ENCODE measurements at places on chromosomes 1 and 21.

- no peak for DNase-seq
These were observed 3.9 kb downstream of the NHLH1 start for GRCh38 chr1:160370561-160371345.

GRCh38 chr1:43779805-43780403, 72.6 kb downstream of the ST3GAL3 start:
- no peak for DNase-seq

- no peak for DNase-seq
These were observed 15.3 kb downstream of the SLC16A4 start for GRCh38 chr1:110375490-110375889.

- DNase-seq: no peak
These were observed 665.5 kb downstream of the PTPRU start for GRCh38 chr1:29901624-29902325.

DNA sequence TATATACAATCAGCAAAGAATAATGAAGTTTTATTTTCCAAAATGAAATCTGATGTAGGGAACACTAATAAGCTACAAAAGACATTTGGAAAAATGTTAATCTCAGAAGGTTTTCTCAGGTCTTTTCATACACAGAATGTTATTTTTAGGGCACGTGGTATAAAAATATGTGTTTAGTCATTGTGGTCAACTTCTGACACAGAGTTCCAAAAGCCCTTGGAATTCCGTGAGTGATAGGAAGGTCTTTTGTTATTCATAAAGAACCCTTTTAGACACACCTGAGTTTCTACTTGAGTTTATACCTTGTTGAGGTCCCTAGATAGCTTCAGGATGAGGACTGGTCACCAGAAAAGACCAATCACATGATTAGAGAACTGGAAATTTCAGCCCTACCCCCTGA, 277.6 kb upstream of the NCAM2 start:
- no peak for DNase-seq

DNA sequence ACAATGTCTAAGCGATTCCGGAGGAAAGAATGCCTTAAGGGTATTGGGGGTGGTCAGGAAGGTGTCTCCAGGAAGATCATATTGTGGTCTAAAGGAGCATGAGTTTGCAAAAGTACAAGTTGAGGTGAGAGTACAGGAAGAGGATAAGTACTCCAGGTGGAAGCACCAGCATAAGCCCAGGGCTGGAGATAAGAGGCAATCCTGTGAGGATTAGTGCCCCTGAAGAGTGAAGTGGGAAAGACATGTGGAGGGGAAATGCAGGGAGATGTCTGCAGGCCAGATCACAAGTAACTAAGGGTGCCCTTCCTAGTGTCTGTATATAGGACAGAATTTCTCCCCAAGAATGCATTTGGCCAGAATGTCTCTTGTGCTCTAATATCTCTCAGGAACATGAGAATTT, 188.3 kb upstream of the DPT start:
- no peak for DNase-seq

DNA sequence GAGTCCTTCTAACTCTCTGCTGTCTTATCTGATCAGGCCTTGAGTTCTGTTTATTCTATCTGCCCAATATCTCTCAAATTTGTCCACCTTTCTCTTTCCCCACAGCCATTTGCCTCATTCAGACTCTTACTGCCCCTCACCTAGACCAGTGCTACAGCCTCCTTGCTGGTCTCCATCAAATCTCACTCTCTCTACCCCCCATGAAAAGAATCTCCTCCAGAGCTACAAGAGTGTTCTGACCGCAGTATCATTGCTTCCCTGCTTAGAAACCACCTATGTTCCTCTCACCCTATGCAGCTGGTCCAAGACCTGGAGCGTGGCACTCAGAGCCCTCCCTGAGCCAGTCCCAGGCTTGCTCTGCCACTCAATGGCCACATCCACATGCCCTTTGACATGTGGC, 231.0 kb upstream of the JUN start:
- DNase-seq: no peak

DNA sequence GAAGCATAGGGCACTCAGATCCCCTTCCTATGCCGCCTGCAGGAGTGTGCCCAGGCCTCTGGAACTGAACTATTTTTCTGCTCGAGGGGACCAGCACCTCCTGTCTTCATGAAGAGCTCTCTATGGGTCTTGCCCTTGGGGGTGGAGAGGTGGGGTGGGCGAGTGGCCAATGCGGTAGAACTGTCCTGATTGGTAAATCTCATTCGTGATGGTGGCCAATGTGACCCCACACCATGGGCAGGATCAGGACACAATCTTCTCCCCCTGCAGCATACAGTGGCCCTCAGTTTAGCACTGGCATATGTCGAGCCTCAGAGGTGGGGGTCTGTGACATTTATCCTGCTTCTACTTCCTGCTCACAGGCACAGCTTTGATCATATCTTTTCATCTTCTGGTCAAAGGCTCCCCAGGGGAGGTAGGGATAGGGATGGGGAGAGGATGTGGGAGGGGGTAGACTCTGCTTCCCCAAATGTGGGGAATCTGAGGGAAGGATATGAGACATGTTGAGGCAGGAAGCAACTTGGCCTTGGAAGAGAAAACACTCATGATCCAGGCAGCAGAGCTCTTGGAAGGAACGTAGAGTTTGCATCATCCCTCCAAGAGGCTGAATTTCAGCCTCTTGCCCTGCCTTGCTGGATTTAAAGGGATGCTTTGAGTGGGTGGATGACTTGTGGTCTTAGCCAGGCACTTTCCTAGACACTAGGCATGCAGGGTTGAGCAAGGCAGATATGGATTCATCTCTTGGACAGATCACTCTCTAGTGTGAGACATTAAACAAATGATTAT, 81.8 kb downstream of the LAMC2 start:
- no peak for DNase-seq

- DNase-seq: no peak
These were observed 34.7 kb upstream of the PDE9A start for GRCh38 chr21:42618707-42619102.

DNA sequence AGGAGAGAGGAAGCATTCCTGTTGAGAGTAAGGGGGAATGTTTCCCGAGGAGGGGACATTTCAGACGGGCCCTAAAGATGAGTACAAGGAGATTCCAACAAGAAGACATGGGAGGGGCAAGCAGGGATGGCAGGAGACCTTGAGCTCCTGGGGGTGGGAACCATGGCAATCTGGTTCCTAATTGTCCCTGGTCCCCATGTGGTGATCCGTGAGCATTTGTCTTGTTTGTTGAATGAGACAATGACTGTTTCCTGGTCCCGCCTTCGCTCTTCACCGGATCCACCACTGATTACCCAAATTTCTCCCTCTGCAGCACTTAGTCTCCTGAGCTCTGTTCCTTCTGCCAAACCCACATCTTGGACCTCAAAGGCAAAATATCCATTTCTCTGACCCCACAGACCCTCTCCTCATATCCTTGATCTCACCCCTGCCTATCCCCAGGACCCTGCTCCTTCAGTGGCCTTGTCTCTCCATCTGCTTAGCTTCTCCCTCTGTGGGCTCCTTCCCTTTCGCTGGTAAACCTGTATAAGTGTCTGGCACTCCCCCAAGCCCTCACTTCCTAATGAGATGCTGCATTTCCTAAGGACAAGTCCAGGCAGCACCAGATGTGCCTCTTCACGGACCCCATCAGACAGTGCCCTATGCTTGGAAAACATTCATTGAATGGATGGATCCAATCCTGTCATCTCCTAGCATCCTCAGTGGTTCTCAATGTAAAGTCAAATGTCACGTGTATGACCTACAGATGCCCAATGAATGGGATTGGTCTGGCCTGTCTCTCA, 8.3 kb upstream of the CSF1 start:
- no peak for DNase-seq

GRCh38 chr1:171038284-171038683, 52.4 kb upstream of the FMO3 start:
- no peak for DNase-seq

GRCh38 chr1:52368383-52369172, 2.6 kb upstream of the CC2D1B start:
- peak; percentile 71 for DNase-seq

- no peak for DNase-seq
These were observed 31.1 kb downstream of the AKT3 start for GRCh38 chr1:243818978-243819377.

DNA sequence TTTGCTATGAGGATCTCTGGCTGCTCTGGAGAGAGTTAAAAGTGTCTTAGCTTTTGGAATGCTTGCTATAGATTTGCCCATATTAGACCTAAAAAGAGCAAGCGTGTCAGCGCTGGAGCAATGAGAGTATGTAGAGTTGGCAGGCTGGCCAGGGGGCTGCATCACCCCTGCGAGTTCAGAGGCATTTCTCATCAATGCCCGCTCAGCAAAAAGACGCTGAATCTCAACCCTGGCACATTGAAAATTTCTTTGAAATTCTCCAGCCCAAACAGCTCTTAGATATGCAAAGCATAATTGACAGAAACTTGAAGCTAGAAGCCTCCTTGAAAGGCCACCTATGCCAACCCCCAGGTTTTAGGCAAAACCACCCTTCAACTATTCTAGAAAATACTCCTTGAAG, 135.5 kb upstream of the F3 start:
- no peak for DNase-seq

DNA sequence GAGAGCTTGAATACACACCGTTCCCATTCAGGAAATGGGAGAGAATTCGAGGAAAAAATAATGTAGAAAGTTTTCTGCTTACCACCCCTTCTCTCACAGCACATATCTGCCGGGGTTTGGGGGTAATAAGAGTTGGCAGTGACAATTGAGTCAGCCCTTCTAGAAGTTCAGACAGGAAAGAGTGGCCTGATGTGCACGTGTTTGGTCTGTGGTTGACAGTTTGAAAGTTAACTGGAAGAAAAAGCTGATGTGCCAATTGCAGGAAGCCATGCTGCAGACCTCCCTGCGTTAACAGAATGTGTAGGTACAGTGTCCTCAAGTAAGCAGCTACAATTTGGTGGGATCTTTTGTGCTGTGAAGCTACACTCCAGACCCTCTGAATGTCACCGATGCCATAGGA, 50.9 kb downstream of the DHX9 start:
- peak; percentile 63 for DNase-seq

DNA sequence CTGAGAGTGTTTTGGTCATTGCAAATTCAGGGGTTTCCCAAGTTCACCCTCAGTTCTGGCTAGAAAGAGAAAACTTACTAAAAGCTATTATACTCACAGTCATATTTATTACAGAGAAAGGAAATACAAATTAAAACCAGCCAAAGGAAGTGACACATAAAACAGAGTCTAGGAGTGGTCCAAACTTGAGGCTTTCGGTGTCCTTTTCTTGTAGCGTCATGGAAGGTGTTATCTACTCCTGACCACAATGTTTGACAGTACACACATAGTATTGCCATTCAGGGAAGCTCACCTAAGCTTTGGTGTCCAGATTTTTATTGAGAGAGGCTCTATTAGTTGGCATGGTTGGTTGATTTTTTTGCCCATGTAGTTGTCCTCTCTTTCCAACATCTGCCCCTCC, 59.0 kb downstream of the SLC35A3 start:
- no peak for DNase-seq
